GOT3 (cell line): ENCODE measurements at places on chromosomes 11 and 22.

- no peak for DNase-seq
These were observed 99.6 kb downstream of the CSNK2A3 start for GRCh38 chr11:11253497-11253896.

DNA sequence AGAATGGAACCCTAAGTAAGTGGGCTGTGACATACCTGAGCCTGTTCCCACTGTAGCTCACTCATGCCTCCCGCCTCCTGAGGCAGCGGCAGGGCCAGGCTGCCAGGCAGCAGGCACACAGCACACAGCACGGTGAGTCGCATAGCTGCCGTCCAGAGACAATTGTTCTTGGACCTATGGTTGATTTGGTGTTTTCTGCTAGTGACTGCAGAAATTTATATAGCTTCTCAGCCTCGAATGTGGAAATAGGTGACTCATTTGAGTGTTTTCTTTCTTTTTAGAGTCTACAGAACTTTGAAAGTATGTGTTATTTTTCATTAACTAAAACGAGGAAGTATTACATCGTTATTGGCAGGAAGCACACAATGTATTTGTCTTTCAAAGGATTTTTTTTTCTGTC lies at the start of gene MMP7:
MMP7 (minus strand) TSS at position 190 of the 400 bp plus-strand sequence; CDS start at position 143, 47 bp downstream.
- DNase-seq, result no peak

DNA sequence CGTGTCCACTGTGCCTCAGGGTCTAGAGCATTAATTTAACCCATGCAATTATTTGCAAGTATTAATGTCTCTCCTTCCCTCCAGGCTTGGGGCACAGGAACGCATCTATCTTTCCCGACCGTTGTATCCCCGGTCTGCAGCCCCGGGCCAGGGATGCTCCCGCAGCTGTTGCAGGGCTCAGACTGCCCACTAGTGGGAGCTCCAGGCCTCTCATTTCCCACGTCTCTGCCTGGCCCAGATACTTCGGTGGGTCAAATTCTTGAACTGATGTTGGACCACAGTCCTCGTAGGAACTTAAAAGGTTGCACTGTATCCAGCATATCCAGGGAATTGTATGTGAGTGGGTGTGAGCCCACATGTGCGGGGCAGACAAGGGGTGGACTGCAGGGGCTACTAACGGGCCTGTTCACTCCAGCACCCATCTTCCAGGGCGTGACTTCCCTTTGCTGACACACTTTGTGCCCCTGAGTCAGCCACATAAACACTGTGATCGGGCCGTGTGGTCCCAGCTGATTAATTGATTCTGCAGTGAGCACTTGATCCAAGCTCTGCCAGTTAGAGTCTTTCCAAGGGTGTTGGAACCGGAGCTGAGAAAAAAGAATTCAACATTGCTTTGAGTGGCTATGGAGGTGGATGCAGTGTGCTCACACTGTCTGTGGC lies 451.3 kb downstream of the TBC1D22A start:
- DNase-seq, result no peak

DNA sequence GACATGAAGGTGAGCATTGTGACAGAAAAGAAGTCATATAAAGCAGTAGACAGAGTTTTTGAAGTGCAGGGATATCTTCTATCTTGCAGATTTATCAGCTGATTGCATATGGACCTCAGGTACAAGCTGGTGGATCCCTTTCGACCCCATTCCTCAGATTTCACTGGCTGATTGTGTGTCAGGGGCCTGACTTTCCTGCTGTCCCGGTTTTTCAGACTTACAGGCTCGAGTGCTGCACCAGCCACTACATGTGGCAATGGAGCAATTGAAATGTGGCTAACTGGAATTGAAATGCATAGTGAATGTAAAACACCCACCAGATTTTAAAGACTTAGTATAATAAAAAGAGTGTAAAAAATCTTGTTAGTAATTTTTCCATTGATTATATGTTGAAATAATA lies 50.3 kb downstream of the CLMP start:
- no peak for DNase-seq

DNA sequence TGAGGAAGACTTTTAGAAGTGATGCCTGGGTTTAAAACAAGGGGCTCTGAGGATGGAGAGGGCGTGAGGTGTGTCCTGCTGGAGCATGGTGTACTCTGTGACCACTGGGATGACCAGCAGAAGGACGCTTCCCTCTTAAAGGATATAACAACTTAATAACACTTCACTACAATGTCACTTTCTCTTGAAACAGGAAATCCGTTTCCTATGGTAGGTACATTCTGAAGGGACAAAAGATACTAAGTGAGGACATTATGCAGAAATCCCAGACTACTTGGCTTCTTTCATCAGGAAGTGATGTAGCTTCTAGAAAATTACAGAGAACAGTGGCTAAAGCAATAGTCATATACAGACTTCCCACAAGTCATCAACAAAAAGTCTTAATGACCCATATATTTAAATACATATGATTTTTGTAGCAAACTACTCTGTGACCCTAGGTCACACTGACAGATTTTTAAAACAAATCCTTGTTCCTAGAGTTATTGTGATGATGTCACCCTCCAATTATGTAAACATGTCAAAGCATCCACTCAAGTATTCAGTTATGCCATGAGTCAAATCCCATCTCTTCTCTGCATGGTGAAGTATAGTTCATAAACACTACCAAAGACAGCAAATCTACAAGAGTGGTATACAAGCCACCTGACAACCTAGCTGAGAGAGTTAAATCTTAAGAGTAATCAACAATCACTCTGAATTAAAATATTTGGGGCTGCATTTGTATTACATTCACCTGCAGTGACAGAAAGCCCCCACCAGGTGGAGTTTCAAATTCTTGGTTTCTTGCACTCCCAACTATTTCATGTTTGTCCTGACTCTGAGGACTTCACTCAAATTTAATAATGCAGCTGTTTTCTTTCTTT lies 32.8 kb downstream of the PITPNB start:
- DNase-seq, result no peak

DNA sequence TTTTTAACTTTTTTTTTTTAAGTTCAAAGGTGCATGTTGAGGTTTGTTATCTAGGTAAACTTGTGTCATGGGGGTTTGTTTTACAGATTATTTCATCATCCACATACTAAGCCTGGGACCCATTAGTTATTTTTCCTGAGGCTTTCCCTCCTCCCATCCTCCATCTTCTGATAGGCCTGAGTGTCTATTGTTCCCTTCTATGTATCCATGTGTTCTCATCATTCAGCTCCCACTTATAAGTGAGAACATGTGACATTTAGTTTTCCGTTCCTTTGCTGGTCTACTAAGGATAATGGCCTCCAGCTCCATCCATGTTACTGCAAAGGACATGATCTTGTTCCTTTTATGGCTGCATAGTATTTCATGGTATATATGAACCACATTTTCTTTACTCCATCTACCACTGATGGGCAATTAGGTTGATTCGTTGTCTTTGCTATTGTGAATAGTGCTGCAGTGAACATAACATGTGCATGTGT lies 14.4 kb downstream of the DEUP1 start:
- DNase-seq, result no peak

GRCh38 chr11:114155116-114155515 lies 95.6 kb downstream of the ZBTB16 start:
- DNase-seq, result no peak

GRCh38 chr11:35639591-35640179 lies 21.4 kb downstream of the FJX1 start:
- no peak for DNase-seq

DNA sequence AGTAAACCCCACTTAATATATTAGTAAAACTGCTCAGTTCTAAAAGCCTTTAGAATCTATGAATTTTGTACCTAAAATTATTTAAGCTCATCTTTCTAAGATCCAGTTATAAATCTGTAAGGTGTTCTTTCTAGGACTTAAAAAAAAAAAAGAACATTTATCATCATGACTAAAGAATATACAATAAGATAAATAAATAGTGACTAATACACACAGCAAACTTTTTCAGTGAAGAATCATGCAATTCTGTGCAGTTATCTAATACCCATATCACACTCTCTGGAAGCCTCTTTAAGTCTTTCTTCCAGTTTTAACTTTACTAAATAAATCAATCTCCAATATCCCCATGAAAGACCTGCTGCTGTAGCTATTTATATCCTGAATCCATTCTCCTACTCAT lies 59.8 kb downstream of the CEP57 start:
- DNase-seq, result no peak

DNA sequence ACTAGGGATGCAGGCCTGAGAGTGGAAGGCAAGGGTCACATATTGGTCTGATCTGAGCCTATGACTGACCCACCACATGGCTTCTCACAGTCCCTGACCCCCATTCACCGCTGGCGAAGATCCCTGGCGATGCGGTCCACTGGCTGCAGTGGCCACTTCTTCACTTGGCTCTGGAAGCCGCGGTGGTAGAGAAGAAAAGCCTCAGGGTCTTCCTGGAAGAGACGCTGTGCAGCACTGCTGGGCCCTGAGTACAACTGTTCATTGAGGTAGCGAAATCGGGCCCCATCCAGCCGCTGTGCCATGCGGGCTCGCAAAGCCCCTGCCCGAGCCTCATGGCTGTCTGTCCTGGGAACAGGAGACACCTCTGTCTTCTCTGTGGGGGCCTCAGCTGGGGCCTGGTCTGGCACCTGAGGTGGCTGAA lies 2.4 kb downstream of the RRP8 start:
- DNase-seq, result no peak

DNA sequence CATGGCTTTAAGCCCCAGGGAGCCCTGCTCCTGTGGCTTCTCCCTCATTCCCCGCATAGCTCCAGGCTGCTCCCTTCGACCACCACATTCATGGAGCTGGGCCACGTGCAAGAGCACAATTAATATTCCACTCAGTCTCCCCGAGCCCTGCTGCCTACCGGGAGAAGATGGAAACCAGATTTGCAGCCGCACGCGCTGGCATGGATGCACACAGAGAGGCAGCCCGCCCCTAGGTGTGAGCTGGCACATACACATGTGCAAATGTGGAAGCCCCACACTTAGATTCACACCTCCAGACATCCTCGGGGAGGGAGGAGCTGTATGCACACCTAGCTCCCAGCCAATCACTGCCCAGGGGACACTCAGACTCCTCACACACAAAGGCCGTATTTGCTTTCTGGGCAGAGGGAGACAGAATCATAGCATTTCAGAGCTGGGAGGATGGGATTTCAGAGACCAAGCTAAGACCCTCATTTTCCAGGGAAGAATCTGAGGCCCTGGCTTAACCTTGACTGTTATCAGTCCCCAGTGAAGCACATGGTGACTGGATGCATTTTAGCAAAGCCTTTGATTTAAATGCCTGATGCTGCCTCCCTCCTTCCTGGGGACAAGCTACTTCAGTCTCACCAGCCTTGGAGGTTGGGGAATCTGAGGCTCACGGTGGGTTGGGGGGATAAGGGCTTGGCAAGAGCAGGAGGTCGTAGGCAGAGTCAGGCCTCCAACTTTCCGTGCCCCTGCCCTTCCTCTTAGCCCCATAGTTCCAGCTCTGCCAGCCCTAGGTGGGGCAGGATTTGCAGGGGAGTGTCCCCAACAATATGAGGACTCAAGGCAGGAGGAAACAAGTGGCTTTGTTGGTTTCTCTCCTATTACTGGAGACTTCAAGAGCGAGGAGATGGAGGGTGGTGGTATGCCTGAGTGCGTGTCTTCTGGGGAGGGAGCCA lies 5.3 kb upstream of the CREB3L1 start:
- no peak for DNase-seq

GRCh38 chr11:72984453-72985077 lies 157.6 kb downstream of the FCHSD2 start:
- DNase-seq, result no peak

DNA sequence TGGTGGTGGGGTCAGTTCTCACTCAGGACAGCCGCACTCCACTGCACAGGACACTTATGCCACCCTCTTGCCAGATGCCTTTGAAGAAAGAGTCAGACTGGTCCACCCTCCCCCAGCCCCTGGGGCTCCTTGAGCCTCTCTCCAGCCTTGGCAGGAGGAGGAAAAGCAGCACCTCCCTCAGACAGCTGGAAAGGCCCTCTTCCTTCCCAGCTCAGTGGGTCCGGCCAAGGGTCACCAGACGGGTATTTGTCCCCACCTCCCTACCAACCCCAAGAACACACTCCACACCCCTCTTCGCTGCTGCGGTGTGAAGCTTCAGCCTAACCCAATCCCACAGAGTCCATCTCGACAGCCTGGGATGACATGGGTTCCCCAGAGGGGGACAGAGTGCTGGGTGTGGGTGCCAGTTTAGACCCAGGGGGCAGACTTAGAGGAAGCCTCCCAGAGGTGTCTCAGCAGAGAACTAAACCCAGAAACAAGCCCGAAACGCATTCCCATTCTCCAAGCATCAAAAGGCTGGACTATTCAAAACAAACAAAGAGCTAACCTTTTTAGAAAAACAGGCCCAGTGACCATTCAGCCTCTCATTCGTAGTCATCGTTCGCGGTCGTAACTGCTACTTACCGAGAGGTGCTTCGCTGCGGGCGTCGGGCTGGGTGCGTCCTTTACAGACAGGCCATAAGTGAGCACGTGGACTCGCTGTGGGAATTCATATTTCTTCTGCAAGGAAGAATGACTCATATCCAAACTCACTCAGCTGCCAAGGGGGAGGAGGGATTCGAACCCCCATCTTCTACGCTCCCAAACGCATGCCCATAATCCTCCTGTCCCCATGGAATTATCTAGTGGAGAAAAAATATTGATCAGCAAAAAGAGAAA lies 57.5 kb upstream of the ANO1 start:
- DNase-seq, result no peak

DNA sequence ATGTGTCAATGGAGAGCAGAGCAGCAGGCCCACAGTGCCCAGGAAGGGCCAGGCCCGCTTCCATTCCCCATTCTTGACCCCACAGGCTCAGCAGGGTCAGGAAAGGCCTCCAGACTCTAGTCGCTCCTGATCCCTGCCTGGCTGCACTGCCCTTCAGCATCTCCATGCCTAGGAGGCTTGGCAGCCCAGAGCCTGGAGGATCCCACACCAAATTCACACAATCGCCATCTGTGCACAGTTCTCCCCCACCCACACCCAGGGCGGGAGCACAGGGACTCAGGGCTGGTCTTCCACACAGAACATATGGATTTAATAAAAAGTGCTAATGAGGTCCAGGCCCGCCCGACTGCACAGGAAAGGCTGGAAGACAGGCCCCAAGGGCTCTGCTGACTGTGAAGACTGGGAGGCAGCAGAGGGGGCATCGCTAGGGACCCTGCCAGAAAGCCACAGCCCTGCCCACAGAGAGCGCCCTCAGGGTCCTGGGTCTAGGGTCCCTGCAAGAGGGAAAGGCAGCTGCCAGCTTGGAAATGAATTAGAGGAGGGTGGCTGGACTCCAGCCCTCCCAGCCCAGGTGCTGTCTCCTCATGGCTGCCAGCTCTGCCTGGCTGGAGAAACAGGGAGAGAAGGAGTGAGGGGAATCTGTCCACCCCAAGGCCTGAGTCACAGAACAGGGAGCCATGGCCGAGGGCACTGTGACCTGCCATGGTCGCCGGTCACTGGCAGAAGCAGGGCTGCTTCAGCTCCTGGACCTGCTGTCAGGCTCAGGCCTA lies 39.7 kb downstream of the DKK3 start:
- DNase-seq, result no peak
